Activated CD4-positive, alpha-beta memory T cell treated with anti-CD3 and anti-CD28 coated beads for 36 hours (primary cell): ENCODE measurements at places on chromosomes 16 and 17. TPM values are rescaled to one million over a fixed set of nuclear protein-coding genes. Genes with fewer than 3 reads are reported as not detected.

Gene CCL3
- total RNA-seq = 989 TPM

Gene C16orf96
- total RNA-seq = 0.07 TPM

Gene IL21R
- total RNA-seq = 55.9 TPM

Gene GAST
- total RNA-seq = not detected

Gene SSTR5
- total RNA-seq = not detected

Gene CNTNAP4
- not detected for total RNA-seq

Gene KRT33A
- not detected for total RNA-seq

Gene PROCA1
- 4.5 TPM for total RNA-seq

Gene KCNH6
- total RNA-seq = not detected

Gene CCL1
- 0.67 TPM for total RNA-seq

Gene CALB2
- not detected for total RNA-seq

Gene NUP88
- 110 TPM for total RNA-seq

Gene CCL13
- total RNA-seq = not detected

Gene MT2A
- 102 TPM for total RNA-seq

Gene PRSS22
- 0.38 TPM for total RNA-seq

Gene FAM20A
- total RNA-seq = not detected

Gene CES3
- total RNA-seq = 3.0 TPM
